ENCODE measurements at places on chromosomes 1 and 21. TPM values are rescaled to one million over a fixed set of nuclear protein-coding genes. Genes with fewer than 3 reads are reported as not detected.
A peak's percentile ranks its signal among the peaks of the same experiment; 100 is the strongest.

GRCh38 chr1:116950517-116951199, 40.9 kb downstream of the PTGFRN start:
- no peaks in the 10 kb centered on the region for H3K27me3 ChIP-seq
- no peak overlapping the region for H3K27ac ChIP-seq
- DNase-seq, result no peak
- H3K36me3 ChIP-seq, result no peaks in the 10 kb centered on the region
- no peak overlapping the region for H3K4me3 ChIP-seq
- H3K4me1 ChIP-seq, result no peaks in the 10 kb centered on the region

- no peaks in the 10 kb centered on the region for H3K4me1 ChIP-seq
- H3K4me3 ChIP-seq, result no peak overlapping the region
- H3K27me3 ChIP-seq, result no peaks in the 10 kb centered on the region
- peak; percentile 26 for DNase-seq
Measured at GRCh38 chr1:184838504-184838951, 83.9 kb upstream of the EDEM3 start.

- H3K27ac ChIP-seq, result no peak overlapping the region
- DNase-seq, result no peak
- no peaks in the 10 kb centered on the region for H3K27me3 ChIP-seq
- no peaks in the 10 kb centered on the region for H3K4me1 ChIP-seq
- peaks cover 4% of the 10 kb centered on the region for H3K36me3 ChIP-seq
Measured at GRCh38 chr1:92376345-92376744, 77.5 kb downstream of the RPAP2 start.

The SLC44A3 gene
- 49.6 TPM for total RNA-seq

The FMO4 gene
- 10.6 TPM for total RNA-seq

The DENND2D gene
- total RNA-seq, result 81.0 TPM

The KRTAP21-2 gene
- not detected for total RNA-seq
